ENCODE measurements at places on chromosomes 1 and 21.

- DNase-seq, result no peak
Observed at GRCh38 chr1:4000811-4001251, 100.8 kb upstream of the C1orf174 start.

GRCh38 chr1:29825941-29826415, 589.7 kb downstream of the PTPRU start:
- no peak for DNase-seq

GRCh38 chr1:89532228-89532627, 7.6 kb downstream of the LRRC8B start:
- no peak for DNase-seq

GRCh38 chr1:30134466-30135217, 588.7 kb downstream of the MATN1 start:
- no peak for DNase-seq

GRCh38 chr1:15834406-15835204, 12.9 kb upstream of the SPEN start:
- DNase-seq, result peak; percentile 83

- DNase-seq, result no peak
Observed at GRCh38 chr1:116340506-116341231, 32.4 kb upstream of the ATP1A1 start.

DNA sequence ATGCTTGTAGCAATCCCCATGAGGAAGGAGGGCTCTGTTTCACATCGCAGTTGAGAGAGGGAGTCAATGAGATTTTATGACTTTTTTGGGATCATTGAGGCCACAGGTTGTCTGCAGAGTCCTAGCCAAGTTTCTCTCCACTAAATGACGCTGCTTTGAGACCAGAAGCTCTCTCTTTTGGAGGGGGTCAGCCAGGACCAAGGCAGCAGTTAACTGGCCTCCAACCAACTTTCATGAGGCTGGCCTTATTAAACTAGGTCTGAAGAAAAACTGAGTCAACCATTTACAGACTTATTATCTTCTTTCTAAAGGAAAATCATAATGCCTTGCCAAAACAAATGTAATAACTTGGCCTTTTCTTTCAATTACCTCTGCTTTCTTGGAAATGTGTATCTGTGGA, 8.6 kb downstream of the WLS start:
- DNase-seq, result no peak

DNA sequence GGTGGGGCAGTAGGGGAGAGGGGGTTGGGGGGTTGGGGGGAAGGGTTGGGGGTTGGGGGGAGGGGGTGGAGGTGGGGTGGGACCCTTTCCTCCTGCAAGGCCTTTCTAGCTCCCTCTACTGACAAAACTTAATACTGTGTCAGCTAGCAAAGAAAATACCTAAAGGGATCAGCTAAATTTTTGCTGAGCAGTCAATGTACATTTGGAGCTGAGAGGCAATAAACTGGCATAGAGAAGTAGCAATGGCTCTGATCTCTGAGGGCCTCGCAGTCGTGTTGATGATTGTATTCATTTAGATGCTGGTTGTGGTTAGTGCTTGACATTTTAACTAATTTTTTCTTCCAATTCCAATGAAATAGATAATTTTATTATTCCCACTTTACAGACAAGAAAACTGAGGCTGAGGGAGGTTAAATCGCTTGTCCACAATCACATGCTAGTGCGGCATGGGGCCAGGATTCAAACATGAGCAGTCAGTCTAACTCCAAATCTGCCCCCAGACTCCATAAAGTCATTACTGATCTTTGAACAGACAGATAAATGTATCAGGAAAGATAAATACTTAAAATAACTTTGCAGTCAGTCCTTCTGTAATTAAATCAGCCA, 357.1 kb downstream of the DISC1 start:
- no peak for DNase-seq

- DNase-seq, result peak; percentile 48
Observed at GRCh38 chr1:209651138-209651587, 1.1 kb downstream of the LAMB3 start.

DNA sequence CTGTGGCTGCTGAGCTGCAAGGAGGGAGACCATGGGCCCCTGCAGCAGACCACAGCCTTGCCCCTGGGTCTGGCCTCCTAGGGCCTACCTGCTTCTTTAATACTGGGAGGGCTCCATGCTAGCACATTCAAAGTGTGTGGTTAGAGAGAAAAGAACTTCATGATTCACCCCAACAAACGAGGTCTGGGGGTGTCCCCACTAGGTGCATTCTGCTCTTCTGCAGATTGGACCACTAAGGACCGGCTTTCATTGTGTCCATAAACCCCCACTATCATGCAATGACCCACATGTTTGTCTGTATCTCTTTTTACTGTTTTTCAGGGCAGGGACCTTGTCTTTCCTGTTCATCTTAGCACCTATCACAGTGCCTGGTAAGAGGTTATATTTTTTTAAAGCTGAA, 185.4 kb downstream of the OMA1 start:
- DNase-seq, result no peak

All from activated CD4-positive, alpha-beta T cell treated with anti-CD3 and anti-CD28 coated beads, Interleukin-2, amount 50 U/mL, for 4 hours (primary cell).